Dermis lymphatic vessel endothelial cell (primary cell): ENCODE measurements at places on chromosomes 6 and 20. TPM values are rescaled to one million over a fixed set of nuclear protein-coding genes. Genes with fewer than 3 reads are reported as not detected.

CALHM4 gene
- 0.11 and 0.26 TPM in 2 replicates for total RNA-seq

SIRPB2 gene
- total RNA-seq: 0.09 and 0.11 TPM in 2 replicates

TP53TG5 gene
- not detected in 2 replicates for total RNA-seq

CTAGE9 gene
- total RNA-seq: not detected in 2 replicates

COL19A1 gene
- not detected in 2 replicates for total RNA-seq

METTL24 gene
- total RNA-seq: not detected in 2 replicates

C20orf141 gene
- total RNA-seq: not detected in 2 replicates

SULF2 gene
- total RNA-seq: 71.8 and 127 TPM in 2 replicates

PTK7 gene
- total RNA-seq: 28.2 and 39.6 TPM in 2 replicates

TAGAP gene
- total RNA-seq: not detected in 2 replicates

PLN gene
- under 0.01 TPM in 1 of 2 replicates, not detected in the other for total RNA-seq
